Fibroblast of gingiva (primary cell): ENCODE measurements at places on chromosomes 7 and 10.

DNA sequence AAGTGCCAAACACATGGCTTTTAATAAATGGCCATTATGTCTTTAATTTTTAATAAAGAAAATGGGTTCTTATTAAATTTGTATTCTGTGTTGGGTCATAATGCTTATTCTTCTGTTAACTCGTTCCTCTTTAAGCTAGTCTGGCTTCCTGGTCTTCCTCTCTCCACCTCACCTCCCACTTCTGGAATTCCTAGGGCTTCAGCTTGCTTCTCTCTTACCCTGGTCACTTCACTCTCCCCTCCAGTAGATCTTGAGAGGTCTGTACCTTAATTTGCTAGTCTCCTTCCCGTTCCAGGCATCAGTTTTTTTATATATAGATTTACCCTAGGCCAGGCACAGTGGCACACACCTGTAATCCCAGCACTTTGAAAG lies 111.2 kb downstream of the RALA start:
- no peak for DNase-seq

- DNase-seq, result no peak
Observed at GRCh38 chr10:124748953-124749645, 4.9 kb upstream of the FAM53B start.

- no peak for DNase-seq
Observed at GRCh38 chr10:72356115-72356514, 1.4 kb upstream of the DNAJB12 start.

DNA sequence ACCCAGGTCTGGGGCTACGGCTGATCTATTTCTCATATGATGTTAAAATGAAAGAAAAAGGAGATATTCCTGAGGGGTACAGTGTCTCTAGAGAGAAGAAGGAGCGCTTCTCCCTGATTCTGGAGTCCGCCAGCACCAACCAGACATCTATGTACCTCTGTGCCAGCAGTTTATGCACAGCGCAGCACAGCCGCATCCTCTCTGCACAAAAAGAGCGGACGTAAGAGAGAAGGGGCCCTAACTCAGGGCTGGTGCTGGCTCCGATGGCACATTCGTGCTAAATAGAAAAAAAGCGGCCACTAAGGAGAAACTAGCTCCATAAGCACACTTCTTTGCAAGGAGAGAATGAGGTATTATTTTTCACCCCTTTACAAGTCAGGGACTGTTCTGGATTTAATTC lies 28.3 kb upstream of the PRSS1 start:
- DNase-seq, result no peak

- peak; percentile 78 for DNase-seq
Observed at GRCh38 chr7:92698237-92698841, 108.1 kb upstream of the FAM133B start.

- no peak for DNase-seq
Observed at GRCh38 chr10:70743879-70744278, 41.3 kb downstream of the TBATA start.

DNA sequence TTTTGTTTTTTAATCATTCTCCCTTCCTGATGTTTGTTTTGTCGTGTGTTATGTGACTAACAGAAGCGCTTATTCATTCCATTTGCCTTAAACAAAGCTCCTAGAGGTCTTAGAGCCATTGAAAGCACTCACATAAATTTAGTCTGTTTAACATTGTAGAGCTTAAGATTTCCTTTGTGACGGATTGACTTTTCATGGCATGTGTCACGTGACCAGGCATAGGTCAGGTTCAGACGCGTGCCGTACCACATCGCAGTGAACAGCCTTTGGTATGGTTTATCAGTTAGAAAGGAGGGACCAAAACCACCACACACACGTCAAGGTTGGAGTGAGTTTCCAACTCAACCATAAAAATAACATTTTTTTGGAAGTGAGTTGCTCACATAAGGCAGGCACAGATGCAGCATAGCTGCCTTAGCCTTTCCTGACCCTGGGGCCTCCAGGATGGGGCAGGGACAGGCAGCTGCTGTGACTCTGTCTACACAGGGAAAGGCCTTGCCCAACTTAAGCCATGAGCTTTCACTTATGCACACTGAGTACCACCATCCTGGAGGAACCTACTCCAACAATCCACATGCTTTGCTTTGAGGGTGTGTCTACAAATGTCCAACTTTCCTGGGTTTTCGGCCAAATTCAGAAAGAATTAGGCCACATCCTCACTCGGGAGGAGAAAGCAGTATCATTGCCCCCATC lies 55.5 kb downstream of the WDFY4 start:
- DNase-seq, result no peak

DNA sequence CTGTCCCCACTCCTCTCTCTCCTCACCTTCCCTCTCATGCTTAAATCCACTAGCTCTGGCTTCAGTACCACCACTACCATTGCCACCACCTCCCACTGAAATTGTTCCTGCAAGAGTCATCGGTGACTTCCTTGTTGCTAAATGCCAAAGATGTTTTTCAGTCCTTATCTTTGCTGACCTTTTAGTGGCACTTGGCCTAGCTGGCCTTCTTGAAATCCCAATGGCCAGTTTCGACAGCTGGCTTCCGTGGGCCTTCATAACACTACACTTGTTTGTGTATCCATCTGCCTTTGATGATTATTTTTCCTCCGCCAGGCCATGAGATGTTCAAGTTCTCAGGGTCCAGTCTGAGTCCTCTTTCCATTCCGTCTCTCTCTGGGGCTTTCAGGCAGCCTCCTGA lies 118.2 kb upstream of the NANOS1 start:
- no peak for DNase-seq

GRCh38 chr10:5484205-5484604 lies 15.2 kb downstream of the CALML5 start:
- DNase-seq, result peak; percentile 14

DNA sequence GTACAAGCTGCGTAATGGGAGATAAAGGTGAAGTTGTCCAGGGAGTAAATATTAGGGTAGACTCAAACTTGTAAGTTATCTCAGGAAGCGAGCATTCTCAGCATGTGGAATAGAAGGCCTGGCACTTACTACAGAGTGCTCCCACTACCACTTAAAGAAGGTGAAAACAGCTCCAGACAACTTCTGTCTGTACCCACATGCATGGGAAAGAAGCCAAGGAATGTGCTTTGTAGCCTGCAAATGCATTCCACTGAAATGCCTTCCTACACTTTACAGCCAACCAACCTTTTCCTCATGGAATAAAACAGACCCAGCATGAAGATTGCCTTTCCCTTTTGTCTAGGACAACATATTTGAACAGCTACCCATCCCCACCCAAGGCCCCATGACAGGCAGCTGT lies 45.4 kb upstream of the NPSR1 start:
- DNase-seq, result no peak

DNA sequence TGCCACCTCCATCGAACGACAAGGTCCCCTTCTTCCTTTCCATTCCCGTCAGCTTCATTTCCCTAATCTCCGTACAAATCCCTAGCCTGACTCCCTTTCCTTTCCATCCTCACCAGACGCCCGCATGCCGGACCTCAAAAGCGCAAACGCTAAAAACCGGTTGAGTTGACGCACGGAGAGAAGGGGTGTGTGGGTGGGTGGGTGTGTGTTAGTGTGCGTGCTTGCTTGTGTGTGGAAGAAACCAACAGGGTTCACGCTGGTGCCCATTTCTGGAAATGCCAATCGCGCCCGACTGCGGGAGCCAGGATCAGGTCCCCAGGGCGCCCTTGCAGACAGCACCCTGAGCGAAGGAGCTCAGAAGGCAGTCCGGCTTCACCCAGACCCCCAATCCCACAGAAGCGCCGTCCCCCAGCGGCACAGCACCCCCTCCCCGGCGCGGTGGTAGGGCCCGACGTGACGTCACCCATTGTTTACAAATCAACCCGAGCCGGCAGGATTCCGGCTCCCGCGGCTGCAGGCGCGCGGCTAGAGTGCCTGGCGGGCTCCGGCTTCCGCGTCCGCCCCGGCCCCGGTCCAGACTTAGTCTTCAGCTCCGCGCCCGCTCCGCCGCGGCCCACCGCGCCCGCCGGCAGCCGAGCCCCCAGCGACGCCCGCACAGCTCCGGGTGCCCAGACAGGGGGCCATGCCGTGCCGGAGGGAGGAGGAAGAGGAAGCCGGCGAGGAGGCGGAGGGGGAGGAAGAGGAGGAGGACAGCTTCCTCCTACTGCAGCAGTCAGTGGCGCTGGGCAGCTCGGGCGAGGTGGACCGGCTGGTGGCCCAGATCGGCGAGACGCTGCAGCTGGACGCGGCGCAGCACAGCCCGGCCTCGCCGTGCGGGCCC lies at the start of gene FRAT1:
Gene FRAT1, plus strand, starts transcription at position 500 of the 880 bp plus-strand sequence. Its CDS starts 183 bp downstream, at position 683.
- peak; percentile 91 for DNase-seq

DNA sequence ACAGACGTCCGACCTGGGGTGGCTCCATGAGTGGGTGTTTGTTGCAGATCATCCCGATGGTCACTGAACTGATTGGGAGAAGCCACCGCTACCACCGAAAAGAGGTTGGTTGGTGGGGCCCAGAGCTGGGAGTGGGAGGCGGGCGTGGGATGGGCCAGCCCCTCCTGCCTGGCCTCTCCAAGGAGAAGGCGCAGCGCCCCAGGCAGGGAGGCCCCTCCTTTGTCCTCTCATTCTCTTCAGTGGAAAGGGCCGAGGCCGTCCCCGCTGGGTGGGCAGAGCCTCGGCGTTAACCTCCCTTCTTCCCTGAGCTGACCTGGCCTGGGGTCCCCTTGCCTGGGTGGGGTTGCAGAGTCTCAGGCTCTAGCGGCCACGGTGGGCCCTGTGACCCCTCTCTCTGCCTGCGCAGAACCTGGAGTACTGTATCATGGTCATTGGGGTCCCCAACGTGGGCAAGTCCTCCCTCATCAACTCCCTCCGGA lies 5.2 kb downstream of the MTG1 start:
- DNase-seq, result no peak

DNA sequence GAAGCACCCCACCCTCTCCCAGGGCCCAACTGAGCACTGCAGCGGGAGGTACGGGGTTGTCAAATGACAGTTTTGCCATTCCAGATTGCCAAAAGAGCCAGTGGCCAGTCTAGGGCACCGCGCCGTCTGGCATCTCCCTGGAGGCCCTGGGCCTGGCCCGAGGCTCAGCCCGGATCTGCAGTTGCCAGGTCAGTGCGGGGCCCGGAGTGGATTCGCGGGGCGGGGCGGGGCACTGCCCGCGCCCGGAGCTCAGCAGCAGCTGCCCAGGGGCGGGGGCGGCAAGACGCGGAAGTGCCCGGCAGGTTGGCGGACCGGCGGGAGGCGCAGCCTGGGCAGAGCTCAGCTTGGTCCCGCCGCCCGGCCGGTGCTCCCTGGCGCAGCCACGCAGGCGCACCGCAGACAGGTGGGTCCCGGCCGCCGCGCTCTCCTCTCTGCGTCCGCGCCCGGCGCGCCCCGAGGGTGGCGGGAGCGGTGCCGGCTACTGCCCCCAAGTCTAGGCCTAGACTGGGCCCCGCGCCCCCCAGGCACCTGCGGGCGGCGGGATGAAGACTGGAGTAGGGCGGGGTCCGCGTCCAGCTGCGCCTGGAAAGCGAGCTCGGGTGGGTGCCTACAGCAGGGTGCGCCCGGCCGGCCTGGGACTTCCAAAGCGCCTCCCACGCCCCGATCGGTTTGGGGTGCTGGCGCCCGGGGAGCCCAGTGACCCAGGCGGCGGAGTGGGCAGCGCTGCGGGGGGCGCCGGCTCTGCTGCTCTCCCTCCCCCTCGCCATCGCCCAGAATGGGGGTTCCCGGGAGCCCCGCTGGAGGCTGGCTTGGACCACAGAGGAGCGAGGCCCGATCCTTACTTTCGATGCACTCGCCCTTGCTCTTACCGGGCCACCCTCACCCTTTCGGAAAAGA lies at the start of gene IRF5:
Gene IRF5, plus strand, starts transcription at position 281 of the 897 bp plus-strand sequence. CDS start 4,155 bp downstream, outside the sequence.
- DNase-seq, result no peak

- DNase-seq, result no peak
Observed at GRCh38 chr7:102424129-102424551, 9.2 kb upstream of the ORAI2 start.

DNA sequence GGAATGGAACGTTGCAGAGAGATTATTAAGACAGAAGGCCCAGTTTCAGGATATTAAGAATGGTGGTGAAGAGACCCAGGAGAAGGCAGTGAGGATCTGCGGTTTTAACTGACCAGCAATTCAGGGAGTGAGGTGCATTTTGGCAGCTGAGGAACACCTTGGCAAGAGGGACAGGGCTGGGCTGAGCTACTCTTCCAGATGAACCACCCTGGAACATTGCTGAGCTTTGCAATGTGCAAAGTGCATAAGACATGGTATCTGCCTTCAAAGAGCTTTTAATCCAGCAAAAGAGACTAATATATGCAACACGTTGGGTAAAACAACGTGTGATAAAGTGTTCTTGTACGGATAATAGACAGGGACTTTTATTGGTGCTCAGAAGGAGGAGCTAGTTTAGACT lies 181.0 kb upstream of the AGK start:
- no peak for DNase-seq

DNA sequence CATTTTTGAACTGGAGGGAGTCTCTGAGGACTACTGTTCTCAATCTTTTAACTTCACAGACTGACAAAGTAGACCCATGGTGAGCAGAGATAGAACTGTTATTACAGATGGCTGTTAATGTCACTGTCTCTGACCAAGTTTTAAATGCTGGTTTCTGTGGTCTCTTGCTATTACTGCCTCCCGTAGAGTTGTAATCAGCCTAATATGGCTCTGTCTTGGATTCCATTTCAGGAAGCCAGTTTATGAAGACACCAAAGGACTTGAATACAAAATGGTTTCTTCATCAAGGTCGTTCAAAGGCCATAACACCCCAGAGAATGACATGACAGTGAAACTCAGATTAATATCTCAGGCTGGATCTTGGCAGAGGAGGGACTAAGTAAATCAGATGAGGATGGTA lies 3.9 kb downstream of the SFRP4 start:
- DNase-seq, result no peak

DNA sequence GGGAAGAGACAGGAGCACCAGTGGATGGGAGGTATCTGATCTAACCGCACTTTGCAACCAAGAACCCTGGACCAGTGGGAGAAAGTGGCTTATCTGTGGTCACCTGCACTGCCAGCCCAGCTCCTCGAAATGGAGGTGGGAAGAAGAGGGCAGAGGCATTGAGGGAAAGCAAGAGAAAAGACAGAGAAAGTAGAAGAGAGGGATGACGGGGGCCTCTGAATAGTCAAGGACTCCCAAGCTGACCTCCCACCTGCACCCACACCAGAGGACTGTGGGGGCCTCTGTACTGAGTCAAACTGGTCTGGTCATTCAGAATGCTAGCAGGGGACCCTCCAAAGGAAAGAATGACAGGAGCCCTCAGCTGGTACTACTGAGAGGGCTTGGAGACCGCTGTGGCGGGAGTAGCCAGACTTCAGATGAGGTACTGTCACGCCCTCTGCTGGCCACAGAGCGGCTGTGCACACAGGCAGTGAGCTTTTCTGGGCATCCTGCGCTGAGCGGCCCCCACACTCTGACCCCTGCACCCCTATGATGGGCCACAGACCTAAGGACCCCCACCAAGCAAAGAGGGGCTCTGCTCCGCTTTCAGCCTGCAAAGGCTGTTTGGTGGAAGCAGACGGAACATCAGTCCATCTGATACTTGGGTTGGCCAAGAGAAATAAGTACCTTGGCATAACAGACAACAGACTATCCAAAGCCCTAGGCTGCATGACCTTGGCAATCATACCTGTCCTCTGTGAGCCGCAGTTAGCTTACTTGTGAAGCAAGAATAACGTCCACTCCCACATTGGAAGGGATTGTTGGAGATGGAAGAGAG lies 112.9 kb downstream of the COL13A1 start:
- peak; percentile 49 for DNase-seq

- no peak for DNase-seq
Observed at GRCh38 chr7:22167482-22167881, 189.5 kb downstream of the RAPGEF5 start.

GRCh38 chr7:121366852-121367431 lies 29.2 kb downstream of the FAM3C start:
- no peak for DNase-seq

- no peak for DNase-seq
Observed at GRCh38 chr10:71776481-71776925, 3.2 kb upstream of the VSIR start.

- DNase-seq, result no peak
Observed at GRCh38 chr7:86645676-86646276, 2.1 kb downstream of the GRM3 start.

GRCh38 chr7:100185726-100186125 lies 8.0 kb downstream of the STAG3 start:
- no peak for DNase-seq
